CD8-positive, alpha-beta memory T cell (primary cell): ENCODE measurements at places on chromosomes 11 and 22. TPM values are rescaled to one million over a fixed set of nuclear protein-coding genes. Genes with fewer than 3 reads are reported as not detected.

DNA sequence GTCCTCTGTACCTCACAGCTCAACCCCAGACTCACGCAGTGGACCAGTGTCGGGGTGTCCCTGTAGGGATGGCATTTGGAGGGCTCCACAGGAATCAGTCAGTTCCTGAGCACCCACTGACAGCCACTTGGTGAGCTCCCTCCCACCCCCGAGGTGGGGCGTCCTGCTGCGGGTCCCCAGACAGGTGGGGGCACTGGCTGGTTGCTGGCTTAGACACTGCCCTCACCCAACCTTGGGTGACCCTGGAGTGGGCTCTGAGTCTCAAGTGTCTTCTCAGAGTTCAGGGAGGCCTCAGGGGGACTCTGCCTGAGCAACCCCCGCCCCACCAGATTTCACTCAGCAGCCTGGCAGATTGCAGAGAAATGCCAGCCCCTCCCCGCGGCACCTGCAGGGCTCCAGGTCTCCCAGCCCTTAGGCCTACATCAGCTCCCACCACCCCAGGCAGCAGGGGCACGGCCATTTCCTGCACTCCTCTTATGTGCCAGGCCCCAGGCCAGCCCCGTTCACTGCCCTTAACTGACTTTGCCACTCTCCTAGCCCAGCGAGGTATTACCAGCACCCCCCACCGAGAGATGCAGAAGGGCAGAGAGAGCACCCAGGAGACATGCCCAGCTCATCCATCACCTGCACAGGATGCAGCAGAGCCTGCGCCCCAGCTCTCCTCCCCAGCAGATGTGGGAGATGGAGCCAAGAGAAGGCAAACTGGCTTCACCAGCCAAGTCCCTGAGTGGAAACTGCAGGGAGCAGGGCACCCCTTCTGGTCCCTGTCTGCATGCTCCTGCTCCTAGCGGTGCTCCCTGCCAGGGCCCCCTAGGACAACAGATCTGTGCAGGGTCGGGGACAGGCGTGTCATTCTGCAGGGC is 2.4 kb downstream of the PRR5 start:
- DNase-seq = no peak

Gene SLC17A6
- not detected for total RNA-seq

- DNase-seq = no peak
Observed at GRCh38 chr11:1652442-1652770, 22.8 kb downstream of the KRTAP5-5 start.

Gene NUCB2
- 33.3 TPM for total RNA-seq

DNA sequence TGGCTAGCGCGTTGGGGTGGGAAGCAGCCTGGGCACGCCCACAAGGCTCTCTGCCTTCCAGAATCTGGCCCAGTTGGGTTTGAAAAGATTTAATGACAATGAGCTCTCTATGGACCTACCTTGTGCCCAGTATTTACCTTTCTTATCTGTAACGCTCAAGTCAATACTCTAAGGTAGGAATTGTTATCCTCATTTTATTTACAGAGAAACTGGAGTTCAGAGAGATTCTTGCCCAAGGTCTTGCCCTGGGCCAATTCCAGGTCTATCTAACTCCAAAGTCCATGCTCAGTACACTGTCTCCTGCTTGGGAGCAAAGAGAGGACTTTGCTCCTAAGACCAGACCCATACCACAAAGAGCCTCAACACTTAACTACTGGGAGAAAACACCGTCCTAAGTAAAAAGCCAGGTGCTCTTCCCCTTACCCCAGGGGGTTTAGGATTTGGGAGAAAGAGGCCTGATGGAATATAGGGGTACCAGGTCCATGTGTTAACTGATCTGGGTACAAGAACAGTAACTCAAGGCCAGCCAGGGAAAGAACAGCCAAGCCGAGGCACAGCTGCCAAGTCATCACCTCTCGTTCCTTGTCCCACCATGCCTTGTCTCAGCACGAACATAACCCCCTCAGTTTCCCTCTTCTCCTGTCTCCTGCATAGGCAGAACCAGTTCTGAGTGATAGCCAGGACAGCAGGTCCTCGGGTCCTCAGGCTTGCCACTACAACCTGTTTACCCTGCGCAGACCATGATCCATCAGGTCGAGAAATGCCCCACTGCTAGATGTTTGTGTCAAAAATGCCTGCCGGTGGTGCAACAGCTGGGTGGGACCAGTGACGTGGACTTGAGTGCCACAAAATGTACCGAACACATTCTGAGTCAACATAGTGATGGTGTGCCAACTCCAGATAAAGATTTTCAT is 14.6 kb downstream of the APOA4 start:
- DNase-seq = no peak

DNA sequence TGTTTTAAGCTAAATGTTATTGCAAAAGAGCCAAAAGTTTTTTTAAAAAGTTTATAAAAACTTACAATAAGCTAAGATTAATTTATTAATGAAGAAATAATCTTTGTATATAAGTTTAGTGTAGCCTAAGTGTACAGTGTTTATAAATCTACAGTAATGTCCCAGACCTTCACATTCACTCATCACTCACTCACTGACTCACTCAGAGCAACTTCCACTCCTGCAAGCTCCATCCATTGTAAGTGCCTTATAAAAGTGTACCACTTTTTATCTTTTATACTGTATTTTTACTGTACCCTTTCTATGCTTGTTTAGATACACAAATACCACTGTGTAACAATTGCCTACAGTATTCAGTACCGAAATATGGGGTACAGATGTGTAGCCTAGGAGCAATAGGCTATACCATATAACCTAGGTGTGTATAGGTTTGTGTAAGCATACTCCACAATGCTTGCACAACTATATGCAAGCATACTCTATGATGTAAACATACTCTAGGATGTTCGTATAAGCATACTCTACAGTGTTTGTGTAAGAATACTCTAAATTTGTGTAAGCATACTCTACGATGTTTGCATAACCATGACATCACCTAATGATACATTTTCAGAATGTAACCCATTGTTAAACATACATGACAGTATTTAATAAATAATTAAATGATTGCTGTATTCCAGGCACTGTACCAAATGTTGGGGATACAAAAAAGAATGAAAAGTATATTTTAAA is 953.0 kb downstream of the KCNA4 start:
- no peak for DNase-seq

Gene SESN3
- total RNA-seq = 19.7 TPM

- no peak for DNase-seq
Observed at GRCh38 chr11:66866511-66866986, 9.7 kb downstream of the LRFN4 start.

Gene TRIM49
- not detected for total RNA-seq

- DNase-seq = no peak
Observed at GRCh38 chr11:19290356-19290755, 49.6 kb upstream of the E2F8 start.

GRCh38 chr22:45210991-45211390 is 29.7 kb downstream of the KIAA0930 start:
- no peak for DNase-seq

DNA sequence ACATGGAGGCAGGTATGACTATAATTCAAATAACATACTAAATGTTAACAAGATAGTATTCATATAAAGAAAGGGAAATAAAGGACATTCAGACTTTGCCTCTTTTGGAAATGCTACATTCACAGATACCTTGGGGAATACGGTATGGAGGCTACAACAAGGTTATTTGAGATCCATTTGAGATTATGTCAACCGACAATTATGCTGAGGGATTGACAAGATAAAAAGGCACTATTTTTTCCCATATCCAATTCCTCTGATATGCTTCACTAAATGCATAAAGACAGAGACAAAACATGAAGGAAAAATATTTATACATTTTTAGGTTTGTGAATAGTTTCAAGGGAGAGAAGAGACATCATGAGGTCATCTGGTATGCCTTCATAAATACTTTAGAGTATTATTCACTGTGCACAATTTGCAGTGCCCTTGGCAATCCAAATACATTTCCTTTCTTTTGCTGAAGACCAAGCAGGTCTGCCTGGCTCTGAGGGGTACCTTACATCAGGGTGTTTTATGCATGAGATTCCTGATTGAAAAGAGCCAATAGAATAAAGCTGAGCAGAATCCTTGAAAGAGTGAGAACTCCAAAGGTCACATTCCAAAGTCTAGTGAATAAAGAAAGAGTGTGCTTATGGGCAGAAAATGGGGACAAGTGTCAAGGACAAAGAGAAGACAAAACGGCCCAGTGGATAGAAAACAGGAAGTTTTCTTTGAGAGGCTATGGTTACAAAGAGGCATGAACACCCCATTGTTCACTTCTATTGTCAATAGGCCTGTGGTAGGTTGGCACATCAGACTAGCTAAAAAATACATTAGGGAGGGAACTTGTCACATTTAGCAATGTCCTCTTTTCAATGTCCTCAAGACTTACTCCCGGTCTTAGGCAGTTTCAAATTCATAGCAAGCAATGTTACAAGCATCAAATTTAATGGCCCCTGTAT is 455.8 kb downstream of the LRRC4C start:
- DNase-seq = no peak

Gene DRD4
- 0.22 TPM for total RNA-seq

Gene ZNRF3
- total RNA-seq = 1.0 TPM

- no peak for DNase-seq
Observed at GRCh38 chr11:122772945-122773344, 65.4 kb upstream of the CRTAM start.

- no peak for DNase-seq
Observed at GRCh38 chr11:46526216-46527215, 67.3 kb downstream of the AMBRA1 start.

DNA sequence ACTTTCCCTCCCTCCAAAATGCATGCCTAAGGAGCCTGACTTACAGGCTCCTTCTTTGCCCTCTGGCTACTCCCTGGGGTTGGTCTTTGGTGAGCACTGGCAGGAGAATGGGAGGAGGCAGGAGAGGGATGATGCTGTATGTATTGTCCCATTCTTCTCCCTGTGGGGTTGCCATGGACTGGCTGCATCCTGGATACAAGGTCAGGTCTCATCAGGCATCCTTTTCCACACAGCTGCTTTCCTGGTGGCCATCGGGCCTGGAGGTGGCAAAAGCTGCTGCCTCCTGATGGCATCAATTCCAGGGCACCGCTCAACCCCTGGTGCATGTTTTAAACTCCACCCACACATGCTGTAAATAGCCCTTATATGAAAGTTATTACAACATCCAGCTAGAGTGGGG is 257.2 kb downstream of the ETS1 start:
- DNase-seq = no peak

GRCh38 chr11:13215149-13215548 is 62.4 kb upstream of the BMAL1 start:
- no peak for DNase-seq
